Activated CD8-positive, alpha-beta memory T cell treated with anti-CD3 and anti-CD28 coated beads, Interleukin-2, amount 50 U/mL, for 4 hours (primary cell): ENCODE measurements at places on chromosomes 7 and 10.

DNA sequence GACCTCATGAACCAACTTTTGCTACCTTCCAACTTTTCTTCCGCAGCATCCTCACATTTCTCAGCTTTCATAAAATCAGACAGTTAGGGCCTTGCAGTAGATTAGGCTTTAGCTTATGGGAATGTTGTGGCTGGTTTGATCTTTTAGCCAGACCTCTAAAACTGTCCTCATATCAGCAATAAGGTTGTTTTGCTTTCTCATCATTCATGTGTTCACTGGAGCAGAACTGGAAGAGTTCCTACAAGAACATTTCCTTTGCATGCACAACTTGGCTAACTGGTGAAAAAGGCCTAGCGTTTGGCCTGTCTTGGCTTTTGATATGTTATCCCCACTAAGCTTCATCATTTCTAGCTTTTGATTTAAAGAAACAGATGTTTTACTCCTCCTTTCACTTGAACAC is 130.0 kb upstream of the LRRTM3 start:
- DNase-seq: no peak

- no peak for DNase-seq
Measured at GRCh38 chr10:754914-755313, 65.4 kb upstream of the DIP2C start.

- no peak for DNase-seq
Measured at GRCh38 chr10:34112171-34112782, 702.8 kb downstream of the PARD3 start.

DNA sequence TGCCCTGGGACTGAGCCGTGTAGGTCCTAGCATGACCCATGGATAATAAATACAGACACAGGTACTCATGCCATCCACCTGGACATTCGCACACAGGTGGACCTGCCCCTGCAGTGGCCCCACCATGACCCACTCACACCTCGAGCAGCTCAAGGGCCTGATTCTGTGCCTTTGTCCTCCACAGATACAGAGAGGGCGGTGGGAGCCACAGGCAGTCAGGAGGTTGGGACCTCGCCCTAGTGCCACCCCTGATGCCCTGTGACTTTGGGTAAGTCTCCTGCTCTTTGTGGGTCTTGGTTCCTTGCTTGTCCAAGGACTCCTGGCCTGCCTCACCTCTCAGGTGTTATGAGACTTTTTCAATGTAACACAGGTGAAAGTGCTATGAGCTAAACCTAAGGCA is 42.9 kb downstream of the C10orf120 start:
- no peak for DNase-seq

DNA sequence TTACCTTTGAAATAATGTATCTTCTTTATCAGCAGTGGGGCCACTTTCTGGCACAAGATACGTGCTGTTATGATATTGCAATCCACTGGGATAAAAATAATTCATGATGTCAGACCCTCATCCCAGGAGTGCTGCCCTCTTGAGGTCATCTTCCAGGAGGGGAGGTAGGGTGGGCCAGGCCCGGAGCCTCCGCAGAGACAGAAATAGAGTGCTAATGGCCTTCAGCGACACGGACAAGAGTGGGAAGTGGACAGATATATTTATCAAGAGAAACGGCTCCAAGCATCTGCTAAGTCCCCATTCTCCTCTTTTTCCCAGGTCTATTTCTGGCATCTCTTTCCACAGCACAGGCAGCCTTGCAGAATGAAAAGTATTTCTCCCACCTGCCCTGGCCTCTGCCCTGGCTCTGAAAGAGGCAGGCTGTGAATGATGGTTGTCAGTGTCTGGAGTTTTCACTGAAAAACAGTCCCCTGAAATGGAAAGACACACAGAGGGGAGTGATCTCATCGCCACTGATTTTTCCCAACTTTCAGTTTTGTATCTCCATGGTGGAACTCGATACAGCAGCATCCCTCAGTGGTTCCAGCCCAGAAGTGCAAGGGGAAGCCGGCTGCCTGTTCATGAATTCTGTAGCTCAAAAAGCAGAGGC is 251.7 kb upstream of the MYO3A start:
- no peak for DNase-seq

DNA sequence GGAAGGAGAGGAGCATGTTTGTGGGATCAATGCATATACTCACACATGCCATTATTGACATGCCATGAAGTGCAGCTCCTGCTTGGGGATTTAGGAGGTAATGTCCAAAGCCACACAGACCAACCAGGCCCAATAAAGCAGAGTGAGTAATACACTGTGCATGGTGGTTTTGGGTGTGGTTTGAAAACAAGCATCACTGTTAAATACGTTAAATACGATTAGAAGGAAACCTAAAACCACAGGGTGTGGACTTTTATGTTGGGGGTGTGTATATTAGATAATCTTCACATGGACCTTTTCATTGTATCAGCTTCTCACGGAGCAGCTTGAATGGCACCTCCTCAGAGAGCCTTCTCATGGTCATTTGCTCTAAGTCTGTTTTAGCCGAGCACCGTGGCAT is 10.4 kb upstream of the EIF3A start:
- DNase-seq: no peak

DNA sequence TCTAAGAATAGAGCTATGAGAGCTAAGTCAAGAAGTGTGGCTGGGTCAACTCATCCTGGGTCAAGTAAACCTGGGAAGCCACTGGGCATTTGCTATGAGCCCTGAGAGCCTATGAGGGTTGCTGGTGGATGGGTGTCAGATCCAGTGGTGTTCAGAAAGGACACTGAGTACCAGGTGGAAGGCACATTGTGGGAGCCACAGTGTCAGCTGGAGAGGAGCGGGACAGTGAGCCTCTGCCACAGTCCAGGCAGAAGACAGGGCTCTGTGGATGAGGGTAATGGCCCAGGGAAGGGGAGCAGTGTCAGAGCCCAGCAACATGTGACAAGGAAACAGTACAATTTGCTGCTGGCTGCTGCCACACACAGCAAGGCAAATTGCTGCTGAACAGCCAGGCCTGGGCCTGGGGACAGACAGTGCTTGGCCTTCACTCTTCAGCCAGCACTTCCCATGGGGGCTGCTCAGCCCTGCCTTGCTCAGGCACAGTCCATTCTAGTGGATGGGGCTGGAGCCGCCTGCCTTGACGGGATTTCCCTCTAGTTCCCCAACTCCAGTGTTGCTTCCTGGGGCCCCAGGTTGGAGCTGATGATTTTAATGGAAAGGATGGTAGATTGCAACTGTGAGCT is 90.9 kb upstream of the CHST15 start:
- DNase-seq: no peak

GRCh38 chr10:110533149-110533548 is 34.3 kb upstream of the SMC3 start:
- DNase-seq: no peak

GRCh38 chr10:48214716-48215485 is 59.6 kb downstream of the FRMPD2 start:
- no peak for DNase-seq

GRCh38 chr7:1365846-1366245 is 93.4 kb downstream of the MICALL2 start:
- DNase-seq: no peak

GRCh38 chr7:108188724-108189123 is 58.6 kb upstream of the LAMB4 start:
- DNase-seq: no peak

DNA sequence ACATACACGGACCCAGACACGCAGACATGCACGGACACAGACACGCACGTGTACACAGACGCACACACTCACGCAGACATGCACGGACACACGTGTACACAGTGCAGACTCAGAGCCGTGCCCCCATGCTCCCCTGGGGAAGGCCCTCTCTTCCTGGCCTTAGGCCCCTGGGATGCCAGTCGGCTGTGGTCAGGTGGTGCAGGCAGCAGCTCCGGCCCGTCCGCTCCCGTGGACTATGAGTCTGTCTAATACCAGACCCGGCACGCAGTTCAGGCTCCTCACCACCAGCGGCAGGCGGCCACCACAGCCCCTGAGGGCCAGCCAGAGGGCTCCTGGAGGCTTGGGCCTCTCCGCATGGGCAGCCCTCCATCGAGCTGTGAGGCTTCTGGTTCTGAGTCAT is 52.0 kb upstream of the NKX6-2 start:
- DNase-seq: no peak

- no peak for DNase-seq
Measured at GRCh38 chr7:41339913-41340676, 362.8 kb downstream of the INHBA start.

GRCh38 chr7:140425718-140426117 is 21.9 kb downstream of the RAB19 start:
- DNase-seq: no peak

GRCh38 chr10:88957381-88957780 is 4.8 kb upstream of the ACTA2 start:
- DNase-seq: no peak

DNA sequence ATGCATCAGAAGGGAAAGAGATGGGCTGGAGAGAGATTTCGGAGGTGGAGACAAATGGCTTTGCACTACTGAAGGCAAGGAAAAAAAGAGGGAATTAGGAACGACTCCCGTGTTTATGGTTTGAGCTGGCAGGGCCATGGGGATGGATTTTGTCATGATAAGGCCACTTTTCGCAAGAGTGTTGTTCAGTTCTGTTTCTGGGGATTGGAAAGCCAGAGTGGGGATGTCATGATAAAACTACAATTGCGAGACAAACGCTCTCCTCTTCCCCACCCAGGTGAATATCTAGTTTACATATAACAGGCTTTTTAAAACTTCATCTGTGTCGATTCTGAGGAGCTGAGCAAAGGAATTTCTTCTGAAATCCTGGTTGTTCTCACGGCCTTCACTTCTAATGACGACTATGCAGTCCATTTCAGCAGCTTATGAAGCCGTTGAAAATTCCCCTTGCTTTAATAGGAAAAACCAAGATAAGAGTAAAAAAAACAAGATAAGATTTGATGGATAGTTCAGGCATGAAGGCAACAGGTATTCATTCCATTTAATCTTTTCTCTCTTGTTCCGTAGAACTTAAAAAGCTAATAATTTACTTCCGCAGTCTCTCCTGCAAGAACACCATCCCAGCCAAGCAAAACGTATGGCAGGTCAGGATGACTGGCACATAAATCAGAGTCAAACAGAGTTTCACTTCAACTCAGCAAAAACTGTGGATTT is 245.6 kb upstream of the PITRM1 start:
- DNase-seq: no peak

DNA sequence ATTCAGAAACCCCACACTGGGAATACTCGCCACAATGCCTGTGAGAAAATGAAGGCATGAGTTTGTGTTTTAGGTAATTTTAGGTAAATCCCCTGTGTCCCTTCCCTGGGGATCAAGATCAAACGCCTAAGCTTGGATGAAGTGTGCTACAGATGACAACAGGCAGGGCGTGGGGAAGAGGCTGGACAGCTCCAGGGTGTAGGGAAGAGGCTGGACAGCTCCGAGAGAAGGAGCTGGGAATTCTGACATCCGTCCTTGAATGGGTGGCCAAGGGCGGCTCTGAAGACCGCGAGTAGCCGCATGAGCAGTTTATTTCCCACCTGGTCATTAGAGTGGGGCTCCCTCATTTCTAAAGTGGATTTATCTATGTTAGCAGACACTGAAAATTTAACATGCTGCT is 109.7 kb downstream of the RAMP3 start:
- no peak for DNase-seq

- DNase-seq: no peak
Measured at GRCh38 chr7:42972699-42973500, 40.7 kb downstream of the MRPL32 start.

GRCh38 chr7:85237721-85238120 is 50.9 kb upstream of the SEMA3D start:
- no peak for DNase-seq

- no peak for DNase-seq
Measured at GRCh38 chr7:36303202-36304098, 86.2 kb upstream of the ANLN start.

GRCh38 chr10:45371560-45371959 is 2.5 kb upstream of the ALOX5 start:
- no peak for DNase-seq

DNA sequence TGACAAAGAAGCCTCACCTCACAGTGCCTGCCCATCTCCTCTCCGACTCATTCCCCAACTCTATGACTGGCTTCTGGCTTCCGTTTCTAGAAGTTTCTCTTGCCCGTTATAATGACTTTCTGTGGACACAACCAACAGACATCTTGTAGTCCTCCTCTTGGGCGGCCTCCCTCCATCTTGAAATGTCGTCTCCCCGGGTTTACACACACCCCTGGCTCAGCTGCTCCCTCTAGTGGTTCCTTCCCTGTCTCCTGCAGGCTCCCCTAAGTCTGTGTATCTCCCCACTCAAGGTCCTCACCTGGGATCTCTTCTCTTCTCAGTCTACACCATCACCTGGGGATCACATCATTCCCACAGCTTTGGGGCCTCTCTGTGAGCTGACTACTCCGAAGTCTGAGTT is 123.4 kb upstream of the NEBL start:
- DNase-seq: no peak

- no peak for DNase-seq
Measured at GRCh38 chr7:91427051-91427450, 162.8 kb downstream of the FZD1 start.
